ENCODE measurements at places on chromosomes 6 and 20. TPM values are rescaled to one million over a fixed set of nuclear protein-coding genes. Genes with fewer than 3 reads are reported as not detected.

The MEP1A gene
- not detected for total RNA-seq

The SPATS1 gene
- 0.62 TPM for total RNA-seq

DNA sequence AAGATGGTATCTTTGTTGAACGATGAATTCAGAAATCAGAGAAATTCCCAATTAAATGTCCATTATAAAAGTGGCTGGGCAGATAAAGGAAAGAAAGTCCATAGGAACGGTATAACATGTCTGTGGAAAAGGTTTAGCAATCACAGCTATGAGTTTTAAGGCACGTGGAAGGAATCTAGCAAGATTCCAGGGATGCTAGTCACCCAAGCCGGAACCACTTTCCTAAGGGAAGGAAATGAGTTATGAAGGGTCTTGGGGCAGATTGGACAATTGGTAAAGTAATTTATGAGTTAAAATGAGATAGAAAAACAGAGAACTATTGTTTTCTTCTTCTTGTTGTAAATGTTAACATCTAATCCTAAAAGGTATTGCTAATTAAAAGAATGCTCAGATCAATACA, 384.8 kb downstream of the ADGRB3 start:
- no peak for DNase-seq

DNA sequence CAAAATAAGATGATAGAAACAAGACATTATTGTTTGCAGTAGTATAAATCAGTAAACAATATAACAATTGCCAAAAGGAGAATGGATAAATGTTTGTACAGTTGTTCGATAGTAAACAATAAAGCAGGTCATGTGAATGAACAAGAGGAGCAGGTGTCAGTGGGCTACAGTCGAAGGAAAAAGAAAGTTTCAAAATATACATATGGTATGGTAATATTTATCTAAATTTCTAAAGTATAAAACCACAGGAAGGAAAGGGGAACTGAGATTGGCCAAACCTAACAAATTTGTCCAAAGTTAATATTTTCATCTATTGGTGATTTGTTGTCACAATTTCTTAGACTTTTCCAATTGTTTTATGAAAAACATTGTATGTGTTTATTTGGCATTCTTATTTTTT, 110.9 kb downstream of the SH3BGRL2 start:
- DNase-seq = no peak

DNA sequence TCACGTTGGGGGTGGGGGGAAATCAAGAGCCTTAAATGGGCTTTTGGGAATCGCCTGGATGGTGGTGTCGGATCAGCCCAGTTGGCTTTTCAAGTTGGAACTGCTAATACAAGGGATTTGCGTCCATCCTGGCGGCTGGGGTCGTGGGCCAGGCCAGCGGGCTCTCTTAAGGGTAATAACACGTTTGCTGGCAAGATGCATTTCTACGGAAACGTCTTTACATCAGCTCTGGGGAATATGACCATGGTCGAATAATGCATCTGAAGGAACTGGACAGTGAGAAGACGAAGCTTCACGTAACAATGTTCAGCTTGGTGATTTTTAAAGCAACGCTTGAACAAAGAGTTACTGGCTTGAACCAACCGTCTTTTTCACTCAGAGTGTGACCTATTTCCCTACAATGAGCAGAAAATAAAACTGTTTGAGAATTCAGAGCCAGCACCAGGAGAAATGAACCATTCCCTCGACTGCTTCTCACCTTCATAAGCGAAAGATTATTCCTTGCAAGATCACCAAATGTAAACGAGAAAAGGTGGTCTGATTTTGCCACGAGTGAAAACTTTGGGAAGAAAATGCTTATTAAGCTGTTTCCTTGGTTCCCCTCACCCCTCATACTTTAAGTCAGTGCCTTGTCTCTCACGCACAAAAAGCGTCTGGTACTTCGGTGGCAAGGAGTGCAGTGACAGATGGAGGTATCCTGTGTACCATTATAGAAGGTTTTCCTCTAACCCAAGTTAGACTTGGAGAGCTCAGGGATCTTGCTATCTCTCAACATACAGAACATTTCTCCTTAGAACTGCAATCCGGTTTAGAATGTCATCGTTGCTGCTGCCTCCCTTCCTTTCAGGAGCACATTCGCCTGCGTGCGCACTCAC, 1.4 kb upstream of the MARCKS start:
- peak; percentile 27 for DNase-seq

DNA sequence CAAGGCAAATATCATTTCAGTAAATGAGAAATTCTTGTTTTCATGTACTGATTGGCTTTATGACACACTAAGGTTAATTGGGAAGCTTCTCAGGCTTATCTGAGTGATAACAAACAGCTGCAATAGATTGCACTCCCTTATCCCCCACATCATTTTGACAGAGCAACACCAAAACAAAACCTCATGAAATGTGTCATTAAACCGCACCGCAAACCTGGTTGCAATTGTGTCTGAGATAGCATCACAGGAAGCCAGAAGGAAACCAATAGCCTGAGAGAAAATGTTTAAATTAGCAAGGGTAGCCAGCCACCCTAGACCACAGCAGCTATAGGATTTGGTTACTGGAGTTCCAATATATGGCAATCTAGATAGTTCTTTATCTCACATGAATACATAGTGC, 31.6 kb upstream of the LAMA4 start:
- no peak for DNase-seq

Data from occipital lobe (tissue), 3 donors.